ENCODE measurements at places on chromosomes 1 and 21.

GRCh38 chr1:85134583-85135391, 66.0 kb downstream of the SYDE2 start:
- DNase-seq, result no peak

DNA sequence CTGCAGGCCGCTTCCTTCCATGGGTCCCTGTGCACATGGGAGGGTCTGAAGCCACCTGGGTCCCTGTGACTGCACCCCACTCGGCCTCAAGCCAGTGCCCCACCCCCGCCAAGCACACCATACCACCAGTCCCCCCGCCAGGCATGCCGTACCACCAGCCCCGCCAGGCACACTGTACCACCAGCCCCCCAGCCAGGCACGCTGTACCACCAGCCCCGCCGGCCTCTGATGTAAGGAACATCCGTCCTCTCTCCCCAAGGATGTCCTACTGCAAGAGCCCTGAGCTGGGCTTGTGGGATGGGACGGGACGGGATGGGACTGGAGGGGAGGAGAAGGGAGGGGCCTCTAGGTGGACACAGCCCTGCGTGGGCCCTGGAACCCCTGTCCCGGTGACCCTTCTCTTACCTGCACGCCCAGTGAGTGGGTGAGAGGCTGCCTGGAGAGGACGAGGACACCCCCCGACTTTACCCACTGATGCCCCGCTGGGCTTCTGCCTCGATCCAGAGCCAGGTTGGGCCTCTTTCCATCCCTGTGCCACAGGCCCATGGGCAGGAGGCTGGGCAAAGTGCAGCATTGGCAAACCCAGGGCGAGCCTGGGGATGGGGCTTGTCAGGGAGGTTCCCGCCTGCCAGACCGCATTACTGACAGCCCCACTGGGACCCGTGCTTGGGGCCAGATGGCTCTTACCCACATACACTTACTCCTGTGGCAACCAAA, 40.8 kb upstream of the COL6A1 start:
- DNase-seq, result no peak

GRCh38 chr1:29473161-29473855, 237.0 kb downstream of the PTPRU start:
- DNase-seq, result no peak

DNA sequence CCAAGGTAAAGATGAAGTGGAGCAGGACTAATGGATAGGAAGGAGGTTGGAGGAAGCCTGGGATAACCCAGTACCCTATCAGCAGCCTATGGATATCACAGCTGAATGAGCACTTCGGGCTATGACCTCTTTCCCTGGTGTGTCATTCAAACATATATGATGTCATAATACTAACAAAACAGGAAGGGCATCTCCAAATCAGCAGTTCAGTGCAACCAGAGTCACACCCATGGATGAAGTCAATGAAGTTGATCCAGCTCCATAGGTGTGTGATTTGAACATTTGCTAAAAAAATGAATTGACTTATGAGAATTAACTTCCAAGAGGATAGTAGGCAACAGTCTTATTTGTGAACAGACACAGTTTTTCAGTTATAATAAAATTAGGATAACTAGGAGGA, 1.7 kb upstream of the C1orf116 start:
- DNase-seq, result no peak

- no peak for DNase-seq
Measured at GRCh38 chr1:212700892-212701819, 1.5 kb upstream of the BATF3 start.

All from activated T-helper 9 cell treated with anti-CD3 and anti-CD28 coated beads, Interleukin-2, amount 50 U/mL, for 16 hours (primary cell).